ENCODE measurements at places on chromosomes 12 and 14.

DNA sequence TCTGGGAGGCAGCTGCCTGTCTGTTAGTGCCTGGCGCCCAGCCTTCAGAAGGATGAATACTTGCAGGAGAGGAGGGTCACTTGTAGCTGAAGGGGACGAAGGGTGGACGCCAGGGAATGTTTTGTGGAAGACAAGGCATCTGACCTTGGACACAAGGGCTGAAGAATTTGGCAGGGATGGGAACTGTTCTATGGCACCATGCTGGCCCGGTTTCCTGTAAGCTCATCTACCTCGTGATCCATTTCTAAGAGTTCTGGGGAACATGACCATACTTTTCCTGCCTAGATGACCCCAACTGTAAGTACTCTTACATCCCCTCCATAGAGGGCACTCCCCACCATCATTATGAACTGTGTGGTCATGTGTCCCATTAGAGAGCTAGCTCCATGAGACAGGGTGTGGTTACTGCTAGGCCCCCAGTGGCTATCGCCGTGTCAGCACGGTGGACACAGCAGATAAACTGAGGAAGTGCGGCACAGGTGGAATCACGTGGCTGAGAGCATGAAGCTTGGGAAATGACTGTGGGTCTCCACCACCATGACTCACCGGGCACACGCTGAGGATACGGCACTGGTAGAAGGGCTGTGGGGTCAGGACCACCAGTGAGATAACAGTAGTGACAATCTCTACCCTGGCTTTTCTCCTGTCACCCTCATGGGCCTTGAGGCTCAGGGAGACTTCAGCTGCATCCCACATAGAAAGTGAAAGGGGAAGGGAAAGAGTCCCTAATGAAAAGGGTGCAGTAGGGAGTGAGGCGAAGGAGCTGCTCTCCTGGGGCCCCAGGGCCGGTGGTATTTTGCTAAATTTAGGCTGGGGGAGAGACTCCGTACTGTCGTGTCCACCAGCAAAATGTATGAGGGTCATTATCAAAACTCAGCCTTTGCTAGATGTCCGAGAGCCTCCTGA, 252.6 kb downstream of the FOXN3 start:
- DNase-seq, result peak; percentile 74

DNA sequence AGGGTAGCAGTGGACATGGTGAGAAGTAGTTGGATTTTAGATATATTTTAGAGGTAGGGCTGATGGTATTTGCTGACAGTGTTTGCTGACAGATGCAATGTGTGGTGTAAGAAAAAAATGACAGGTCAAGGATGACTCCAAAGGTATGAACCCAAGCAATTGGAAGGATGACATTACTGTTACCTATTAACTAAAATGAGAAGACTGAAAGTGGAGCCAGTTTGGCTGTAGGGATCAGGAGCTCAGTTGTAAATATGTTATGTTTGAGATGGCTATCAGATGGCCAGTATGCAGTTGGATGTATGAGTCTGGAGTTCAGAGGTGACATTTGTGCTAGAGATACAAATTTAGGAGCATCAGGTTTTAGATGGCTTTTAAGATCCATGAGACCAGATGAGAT, 17.4 kb upstream of the SERPINA6 start:
- no peak for DNase-seq

- peak; percentile 75 for DNase-seq
Measured at GRCh38 chr12:1401891-1402290, 192.5 kb downstream of the FBXL14 start.

- DNase-seq, result no peak
Measured at GRCh38 chr14:71947947-71948500, 15.8 kb downstream of the RGS6 start.

GRCh38 chr14:92409043-92409442, 86.1 kb downstream of the SLC24A4 start:
- DNase-seq, result no peak

DNA sequence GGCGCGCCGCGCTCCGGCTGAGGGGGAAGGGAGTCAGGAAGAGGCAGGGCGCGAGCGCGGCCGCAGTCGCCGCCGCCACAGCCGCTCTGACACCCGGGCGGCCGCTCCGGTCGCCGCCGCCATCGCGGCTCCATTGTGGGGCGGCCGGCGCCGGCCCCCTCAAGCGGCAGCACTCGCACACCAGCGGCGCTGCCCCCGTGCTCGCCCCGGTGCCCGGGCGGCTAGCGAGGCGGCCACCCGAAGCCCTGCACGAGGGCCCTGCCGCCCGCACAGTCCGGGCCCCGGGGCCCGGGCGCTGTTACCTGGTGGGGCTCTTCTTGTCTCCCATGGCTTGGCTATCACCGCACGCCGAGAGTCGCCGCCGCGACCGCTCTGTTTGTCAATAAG, 202 bp downstream of the YAF2 start:
- DNase-seq, result no peak

- DNase-seq, result no peak
Measured at GRCh38 chr12:2408262-2408661, 355.5 kb downstream of the CACNA1C start.

DNA sequence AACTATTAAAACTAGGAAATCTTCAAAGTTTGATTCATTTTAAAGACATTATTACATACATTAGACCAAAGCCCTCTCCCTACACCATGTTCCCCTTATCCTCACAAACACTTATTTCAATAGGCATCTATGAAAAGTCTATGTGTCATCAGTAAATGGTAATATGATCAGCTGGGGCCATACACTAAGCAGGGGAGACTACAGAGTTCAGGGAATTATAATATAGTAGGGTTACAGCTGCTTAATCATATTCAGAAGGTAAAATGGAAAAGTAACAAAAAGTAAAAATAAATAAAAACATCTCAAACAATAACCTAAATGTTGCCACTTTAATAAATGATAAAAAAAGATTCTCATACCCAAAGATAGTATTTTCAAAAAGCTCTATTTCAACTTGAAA, 29.1 kb downstream of the PAWR start:
- DNase-seq, result no peak

GRCh38 chr12:28050606-28051005, 78.1 kb upstream of the PTHLH start:
- DNase-seq, result no peak

DNA sequence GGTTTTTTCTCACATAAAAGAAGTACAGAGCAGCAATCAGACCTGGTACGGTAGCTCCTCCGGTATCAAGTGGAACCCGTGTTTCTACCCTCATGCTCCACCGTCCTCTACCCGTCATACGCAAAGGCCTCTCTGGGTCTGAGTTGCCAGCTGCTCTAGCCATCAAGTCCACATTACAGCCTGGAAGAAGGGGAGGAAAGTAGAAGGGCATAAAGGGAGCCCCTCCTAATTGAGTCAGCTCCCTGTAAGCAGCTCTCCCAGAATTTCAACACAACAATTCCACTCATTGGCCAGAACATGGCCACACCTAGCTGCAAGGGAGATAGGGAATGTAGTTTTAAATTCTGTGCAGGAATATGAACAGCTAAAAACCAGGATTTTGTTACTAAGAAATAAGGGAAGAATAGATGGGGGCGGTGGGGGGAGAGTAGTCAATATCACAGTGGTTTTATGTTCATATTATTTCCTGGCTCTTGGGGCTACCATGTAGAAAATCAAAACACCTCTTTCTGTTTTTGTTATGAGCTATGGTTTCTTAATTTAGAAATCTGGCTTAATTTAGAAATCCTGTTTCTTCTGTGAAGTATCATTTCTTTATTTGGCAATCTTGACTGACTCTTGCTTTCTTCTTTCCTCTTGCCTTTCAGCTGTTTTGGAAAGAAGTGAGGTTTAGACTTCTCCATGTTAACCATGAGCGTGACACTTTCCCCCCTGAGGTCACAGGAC, 103.9 kb downstream of the AKAP6 start:
- no peak for DNase-seq

- peak; percentile 12 for DNase-seq
Measured at GRCh38 chr14:74670726-74671411, 42.0 kb downstream of the AREL1 start.

Measured in inflammatory macrophage treated with lipopolysaccharide for 4 hours (primary cell).